ENCODE measurements at places on chromosomes 1 and 21.

DNA sequence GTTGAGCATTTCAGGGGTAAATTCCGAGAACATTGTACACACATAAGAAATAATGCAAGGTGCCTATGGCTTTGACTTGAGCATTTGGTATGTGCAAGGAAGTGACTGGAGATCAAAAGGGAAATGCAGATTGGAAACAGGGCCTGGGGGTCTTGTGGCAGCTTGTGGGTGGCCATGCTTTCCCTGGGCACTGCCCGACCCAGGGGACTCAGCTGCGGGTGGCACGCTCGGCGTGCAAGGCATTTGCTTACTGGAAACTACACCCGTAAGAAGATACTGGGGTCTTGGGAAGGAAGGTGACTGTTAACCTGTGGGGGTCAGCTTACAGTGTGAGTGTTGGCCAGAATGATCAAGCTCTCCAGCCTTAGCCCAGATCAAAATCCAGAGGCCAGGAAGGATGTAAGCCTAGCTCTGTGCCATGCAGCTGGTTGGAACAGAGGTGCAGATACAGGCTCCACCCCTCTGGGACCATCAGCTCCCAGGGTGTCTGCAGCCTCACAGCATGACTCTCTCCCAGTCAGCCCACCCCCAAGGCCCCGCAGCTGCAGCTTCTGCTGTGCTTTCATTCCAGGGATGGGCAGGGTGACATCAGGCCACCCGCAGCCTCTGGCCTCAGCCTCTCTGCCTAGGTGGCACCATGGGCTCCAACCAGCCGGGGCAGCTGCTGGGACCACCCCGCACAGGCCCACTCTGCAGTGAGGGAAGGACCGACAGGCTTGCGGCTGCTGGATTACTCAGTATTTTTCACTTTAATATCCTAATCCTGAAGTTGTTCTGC, 55.1 kb downstream of the KIF26B start:
- DNase-seq = no peak

DNA sequence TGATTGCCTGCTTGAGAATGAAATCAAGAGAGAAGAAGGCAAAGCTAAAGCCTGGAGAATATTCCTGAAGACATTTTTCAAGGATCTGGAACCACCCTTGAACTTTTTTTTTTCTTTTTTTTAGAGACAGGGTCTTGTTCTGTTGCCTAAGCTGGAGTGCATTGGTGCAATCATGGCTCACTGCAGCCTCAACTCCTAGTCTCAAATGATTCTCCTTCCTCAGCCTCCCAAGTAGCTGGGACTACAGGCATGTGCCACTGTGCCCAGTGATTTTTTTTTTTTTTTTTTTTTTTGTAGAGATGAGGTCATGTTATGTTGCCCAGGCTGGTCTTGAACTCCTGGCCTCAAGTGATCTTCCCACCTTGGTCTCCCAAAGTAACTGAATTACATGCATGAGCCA, 22.2 kb upstream of the IRF2BP2 start:
- no peak for DNase-seq

- DNase-seq = no peak
Observed at GRCh38 chr1:12173631-12174121, 6.9 kb downstream of the TNFRSF1B start.

- no peak for DNase-seq
Observed at GRCh38 chr1:214685906-214686305, 82.9 kb downstream of the CENPF start.

- DNase-seq = no peak
Observed at GRCh38 chr1:205111354-205111753, 10.4 kb downstream of the RBBP5 start.

GRCh38 chr1:109482791-109483671, 674 bp upstream of the ATXN7L2 start:
- peak; percentile 48 for DNase-seq

DNA sequence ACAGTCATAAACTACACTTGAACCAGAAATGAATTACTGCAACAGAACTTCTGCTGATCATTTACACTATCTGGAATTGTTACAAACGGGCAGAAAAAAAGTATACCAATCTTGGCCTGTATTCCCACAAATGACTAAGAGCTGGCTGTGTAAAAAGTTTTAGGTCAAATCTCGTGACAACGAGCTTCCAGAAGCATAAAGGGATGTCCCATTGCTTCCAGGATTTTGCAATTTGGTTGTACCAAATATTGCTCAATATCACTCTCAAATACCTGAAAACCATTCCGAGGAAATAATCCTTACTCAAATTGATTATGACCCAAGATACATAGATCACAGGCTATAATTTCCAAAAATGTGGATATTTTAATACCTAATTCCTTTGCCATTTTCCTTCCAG, 175.6 kb downstream of the TBX15 start:
- DNase-seq = no peak

GRCh38 chr1:24327891-24328290, 8.7 kb downstream of the GRHL3 start:
- DNase-seq = no peak

- peak; percentile 64 for DNase-seq
Observed at GRCh38 chr1:3320246-3321152, 134.0 kb upstream of the ARHGEF16 start.

DNA sequence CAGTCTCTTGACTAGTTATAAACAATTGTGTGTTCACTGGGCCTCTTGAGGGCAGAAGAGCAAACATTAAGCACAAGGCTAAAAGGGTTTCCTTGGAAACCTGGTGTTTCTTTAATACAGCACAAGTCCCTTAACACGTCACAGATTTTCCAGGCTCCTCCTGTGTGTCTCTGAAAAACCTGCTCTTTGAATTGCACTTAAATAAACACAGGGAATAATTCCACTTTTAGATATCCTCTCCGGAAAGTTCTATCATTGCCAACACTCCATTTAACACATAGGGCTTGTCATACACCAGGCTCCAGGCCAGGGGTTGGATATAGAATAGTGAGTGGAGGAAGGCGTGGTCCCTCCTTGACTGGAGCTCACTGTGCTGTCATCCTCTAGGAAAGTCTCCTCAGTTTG, 442.6 kb downstream of the DSCAM start:
- no peak for DNase-seq

All from urothelium cell line (cell line).